Effector CD4-positive, alpha-beta T cell (primary cell): ENCODE measurements at places on chromosomes 5 and 9.

GRCh38 chr5:75510417-75510835 is 1.0 kb downstream of the CERT1 start:
- DNase-seq = no peak

- DNase-seq = no peak
These were observed 144.6 kb downstream of the SMARCA2 start for GRCh38 chr9:2159521-2160454.

DNA sequence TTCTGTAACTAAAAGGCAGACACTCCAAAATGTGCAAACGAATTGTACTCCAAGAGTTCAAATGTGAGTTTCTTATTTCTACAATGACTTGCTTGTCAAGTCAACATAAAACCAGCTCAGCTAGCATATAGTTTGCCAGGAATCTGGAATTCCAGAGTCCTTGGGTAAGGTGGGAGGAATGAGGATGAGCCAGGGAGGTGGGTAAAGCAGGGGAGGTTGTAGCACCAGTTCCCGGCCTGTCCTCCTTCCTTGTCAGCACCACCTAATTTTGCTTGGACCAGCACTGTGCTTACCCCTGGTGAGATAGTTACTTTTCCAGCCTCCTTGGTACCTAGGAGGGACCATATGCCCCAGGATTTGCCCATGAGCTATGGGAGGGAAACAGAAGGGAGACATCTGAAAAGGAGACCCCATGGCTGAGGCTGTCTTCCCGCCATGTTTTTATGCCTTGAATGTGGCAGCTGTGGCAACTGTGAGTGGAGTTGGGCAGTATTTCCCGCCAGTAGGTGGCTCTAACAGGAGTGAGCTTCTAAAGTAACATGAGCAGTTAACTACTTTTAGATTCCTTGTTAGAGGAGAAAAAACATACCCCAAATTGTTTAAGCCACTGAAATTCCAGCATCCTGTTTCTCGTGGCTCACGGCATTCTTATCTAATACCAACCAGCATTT is 302.5 kb downstream of the TENT4A start:
- DNase-seq = no peak

DNA sequence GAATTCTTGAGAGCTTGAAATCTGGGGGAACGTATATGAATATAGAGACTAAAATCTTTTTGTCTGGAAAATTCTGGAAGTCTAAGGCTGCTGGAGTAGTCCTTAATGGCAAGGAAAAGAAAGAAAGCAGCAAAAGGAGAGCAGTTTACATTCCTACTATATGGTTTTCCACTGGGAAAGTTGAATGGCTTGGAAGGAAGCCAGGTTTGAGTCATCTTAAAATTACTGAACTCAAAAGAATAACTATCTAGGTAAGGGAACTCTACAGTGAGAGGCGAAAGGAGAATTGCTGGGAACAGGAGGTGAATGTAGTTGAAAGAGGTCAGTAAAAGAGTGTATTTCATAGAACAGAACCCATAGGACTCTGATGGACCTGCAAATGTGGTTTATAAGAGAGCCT is 258.1 kb upstream of the EDIL3 start:
- no peak for DNase-seq

DNA sequence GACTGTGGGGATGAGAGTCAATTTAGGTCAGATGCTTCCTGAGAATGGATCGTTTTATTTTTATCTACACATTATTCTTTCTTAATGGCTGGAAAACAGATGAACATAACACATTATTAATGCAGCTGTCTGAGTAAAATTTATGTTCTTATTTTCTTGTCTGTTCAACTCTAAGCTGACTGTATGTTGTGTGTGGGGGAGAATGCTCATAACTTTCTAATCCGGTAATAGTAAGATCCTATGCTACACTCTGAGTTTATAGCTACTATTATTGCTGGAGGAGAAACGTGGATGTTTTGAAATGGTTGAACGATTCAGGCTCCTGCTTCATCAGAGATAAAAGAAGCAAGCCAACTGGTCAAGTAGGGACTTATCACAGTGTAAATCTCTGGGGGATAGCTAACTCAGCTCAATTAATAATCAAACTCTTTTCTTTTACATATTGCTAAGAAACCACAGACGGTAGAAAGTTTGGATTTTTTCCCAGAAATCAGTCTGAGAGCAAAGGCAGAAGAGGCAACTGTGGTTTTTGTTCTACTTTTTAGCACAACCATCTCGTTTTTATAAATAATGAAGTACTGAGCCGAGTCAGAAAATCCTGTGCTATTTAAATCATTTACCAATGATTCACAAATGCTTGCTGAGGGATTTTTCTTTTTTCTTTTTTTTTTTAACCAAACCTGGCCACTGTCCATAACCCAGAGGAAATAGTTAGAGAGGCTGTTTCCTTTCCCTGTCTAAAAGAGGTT is 265.0 kb upstream of the FAM174A start:
- no peak for DNase-seq

DNA sequence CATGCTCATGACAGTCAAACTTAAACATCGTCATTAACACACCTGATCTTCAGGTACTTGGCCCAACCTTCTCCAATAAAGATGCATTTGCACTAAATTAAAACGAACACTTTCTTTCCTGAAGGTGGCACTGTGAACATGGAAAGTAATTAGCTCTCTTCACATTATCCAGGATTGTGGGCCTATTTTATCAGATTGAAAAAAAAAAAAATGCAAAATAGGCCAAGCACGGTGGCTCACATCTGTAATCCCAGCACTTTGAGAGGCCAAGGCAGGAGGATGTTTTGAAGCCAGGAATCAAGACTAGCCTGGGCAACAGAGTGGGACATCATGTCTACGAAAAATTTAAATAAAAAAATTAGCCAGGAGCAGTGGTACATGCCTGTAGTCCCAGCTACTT is 14.4 kb upstream of the CDC20B start:
- no peak for DNase-seq

DNA sequence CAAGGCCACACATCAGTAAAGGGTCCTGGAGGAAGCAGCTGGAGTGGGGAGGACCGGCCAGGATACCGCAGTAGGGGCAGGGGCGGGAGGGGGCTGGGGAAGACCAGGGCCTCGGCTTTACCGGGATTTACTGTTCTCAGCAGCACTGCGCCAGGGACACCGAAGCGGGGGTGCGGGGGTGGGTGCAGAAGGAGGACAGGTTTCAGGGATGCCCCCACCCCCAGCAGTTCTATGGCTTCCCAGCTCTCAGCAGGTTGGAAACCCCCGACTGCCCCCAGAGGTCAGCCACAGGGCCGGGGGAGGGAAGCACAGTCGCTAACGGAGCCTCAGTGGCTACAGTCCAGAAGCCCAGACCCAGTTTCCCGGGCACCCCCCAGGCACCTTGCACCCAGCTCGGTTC is 21.3 kb downstream of the NR5A1 start:
- no peak for DNase-seq

DNA sequence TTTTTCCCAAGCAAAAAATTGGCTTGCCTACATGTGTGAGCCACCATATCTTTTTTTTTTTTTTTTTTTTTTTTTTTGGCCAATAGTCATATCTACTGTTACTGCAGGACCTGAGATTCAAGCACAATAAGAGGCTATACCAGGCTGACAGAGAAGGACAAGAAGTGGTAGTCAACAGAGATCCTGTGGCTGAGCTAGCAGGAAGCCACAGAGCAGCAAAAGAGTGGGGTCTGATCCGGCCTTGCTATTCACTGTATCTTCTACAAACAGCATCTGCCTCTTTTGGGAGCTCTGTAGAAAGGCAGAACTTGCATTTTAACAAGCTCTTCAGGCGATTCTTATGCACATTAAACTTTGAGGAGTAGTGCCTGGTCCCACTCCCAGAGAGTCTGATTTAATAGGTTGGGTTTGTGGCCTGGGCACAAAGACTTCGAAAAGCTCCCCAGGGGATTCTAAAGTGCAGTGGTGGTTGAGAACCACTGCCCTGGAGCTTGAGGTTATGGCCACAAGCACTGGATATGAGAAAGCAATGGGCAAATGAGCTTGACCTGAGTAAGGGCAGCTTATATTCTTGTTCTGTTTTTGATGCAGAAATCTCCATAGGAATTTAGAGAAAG is 162.8 kb downstream of the PIK3R1 start:
- DNase-seq = no peak

GRCh38 chr5:23234197-23234596 is 273.2 kb upstream of the PRDM9 start:
- DNase-seq = no peak

DNA sequence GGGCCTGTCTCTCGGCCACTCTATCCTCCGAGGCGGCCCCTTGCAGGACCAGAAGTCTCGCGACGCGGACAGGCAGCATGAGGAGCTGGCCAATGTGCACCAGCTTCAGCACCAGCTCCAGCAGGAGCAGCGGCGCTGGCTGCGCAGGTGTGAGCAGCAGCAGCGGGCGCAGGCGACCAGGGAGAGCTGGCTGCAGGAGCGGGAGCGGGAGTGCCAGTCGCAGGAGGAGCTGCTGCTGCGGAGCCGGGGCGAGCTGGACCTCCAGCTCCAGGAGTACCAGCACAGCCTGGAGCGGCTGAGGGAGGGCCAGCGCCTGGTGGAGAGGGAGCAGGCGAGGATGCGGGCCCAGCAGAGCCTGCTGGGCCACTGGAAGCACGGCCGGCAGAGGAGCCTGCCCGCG is 283.5 kb downstream of the ARHGEF28 start:
- no peak for DNase-seq

GRCh38 chr5:14129123-14129522 is 14.0 kb upstream of the TRIO start:
- DNase-seq = no peak

DNA sequence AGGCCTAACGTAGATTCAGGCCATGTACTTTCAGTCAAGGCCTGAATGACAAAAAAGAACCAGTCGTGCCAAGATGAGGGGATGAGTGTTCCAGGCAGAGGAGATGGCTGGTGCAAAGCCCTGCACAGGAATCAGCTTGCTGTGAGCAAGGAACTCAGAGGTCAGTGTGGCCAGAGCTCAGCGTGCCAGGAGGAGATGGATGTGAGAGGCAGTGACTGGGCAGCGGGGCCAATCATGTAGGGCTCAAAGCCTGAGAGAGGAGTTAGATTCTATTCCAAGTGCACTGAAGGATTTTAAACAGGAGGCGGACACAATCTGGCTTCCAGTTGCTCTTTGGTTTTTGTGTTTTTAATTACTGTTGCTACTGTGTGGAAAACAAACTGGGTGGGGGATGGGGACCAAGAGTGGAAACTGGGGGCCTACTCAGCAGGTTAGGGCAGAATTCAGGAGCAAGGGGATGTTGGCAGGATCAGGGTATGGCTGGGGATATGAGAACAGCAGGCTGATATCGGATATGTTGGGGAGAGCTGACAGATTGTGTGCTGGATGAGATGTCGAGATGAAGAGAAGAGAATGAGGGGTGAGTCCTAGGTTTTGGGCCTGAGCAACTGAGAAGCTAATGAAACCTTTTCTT is 64.3 kb downstream of the ANGPTL2 start:
- DNase-seq = no peak

- DNase-seq = no peak
These were observed 330.3 kb downstream of the MLLT3 start for GRCh38 chr9:20292002-20292401.

DNA sequence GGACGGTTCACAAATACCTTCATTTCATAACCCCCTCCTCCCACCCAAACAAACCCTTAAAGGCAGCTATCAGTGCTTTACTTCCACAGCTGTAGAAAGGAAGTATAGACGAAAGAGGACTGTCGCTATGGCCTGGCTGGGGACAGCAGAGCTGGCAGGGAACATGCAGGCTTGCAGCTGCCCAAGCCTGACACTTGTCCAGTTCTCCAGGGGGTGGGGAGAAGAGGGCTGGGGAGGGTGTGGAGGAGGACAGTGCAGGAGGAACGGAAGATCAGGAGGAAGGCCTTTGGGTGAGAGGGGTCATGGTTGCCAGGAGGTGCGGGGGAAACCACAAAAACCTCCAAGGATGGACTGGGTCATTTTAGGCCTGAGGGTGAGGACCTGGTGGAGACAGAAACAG is 25.9 kb downstream of the ARPC5L start:
- DNase-seq = no peak

DNA sequence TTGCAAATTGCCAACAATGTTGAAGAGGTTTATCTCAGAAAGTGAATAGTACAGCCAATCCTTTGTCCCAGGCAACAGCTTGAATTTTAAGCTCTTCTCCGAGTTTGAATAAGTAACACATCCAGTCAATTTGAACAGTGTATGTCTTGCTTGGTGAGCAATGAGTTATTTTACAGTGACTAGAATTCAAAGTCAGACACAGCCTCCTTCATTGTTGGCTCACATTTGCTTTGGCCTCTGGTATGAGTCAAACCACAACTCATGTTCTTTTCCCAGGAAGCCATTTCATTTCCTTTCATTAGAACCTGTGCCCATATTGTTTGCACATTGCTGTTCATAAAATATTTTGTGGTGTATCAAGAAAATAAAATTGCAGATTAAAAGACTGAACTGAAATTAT is 622.0 kb upstream of the DAB2 start:
- DNase-seq = no peak

- no peak for DNase-seq
These were observed 41.6 kb downstream of the ADAMTS12 start for GRCh38 chr5:33850100-33850594.

DNA sequence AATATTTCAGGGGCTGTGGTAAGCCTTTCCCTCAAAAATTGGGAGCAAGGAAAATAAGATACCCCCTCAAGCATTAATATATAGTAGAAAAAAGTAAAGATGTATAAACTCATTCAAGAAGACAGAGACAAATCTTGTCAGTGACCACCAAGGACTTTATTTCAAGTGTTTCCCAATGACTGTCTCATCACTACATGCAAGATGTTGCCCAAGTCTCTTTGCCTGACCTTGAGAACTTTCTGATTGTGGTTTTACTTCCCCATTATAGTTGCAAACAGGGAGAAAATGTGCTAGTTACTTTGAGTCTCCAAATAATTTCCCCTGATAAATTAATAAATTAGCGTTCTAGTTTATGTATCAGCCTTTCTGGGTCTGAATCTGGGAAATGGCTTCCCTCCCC is 4.0 kb upstream of the SLC46A2 start:
- DNase-seq = no peak

DNA sequence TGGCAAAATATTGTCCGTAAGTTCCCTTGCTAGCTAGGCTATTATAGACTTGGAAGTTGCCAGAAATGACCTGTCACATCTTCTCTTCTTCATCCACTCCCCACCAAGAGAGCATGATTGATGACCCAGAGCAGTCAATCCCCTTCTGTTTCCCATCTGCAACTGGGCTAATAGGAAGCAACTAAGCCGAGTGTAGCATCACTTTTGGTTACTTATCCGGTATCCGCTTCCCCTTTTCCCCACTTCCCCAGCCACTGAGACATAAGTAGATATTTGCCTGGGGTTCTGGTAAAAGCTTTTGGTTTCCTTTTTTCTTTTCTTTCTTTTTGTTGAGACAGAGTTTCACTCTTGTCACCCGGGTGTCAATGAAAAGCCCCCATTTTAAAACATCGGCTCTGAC is 29.4 kb upstream of the LIFR start:
- DNase-seq = no peak

- no peak for DNase-seq
These were observed 19.9 kb downstream of the VAV2 start for GRCh38 chr9:133971981-133972941.
